Vagina (tissue), 2 donors: ENCODE measurements at places on chromosomes 4 and X. TPM values are rescaled to one million over a fixed set of nuclear protein-coding genes. Genes with fewer than 3 reads are reported as not detected.

DNA sequence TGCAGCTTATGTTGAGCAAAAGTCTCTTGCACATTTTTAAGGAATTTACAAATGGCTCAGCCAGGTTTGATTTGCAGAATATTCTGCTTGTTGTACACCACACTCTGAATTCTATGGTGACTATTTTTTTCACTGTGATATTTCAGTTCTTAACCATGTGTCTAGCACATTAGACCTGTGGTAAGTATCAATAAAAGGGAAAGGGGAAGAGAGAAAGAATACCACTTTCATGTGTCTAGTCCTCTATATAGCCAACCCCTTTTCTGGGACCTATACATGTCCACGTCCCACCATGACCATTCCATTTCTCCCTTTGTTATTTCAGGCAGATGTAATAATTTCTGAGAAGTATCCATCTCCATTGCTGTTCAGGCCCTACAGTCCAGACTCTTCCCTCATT lies 121.3 kb upstream of the PNPLA4 start:
- no peak for DNase-seq

Gene PNMA5
- total RNA-seq = not detected

GRCh38 chrX:21691512-21692018 lies 33.4 kb upstream of the KLHL34 start:
- no peak for DNase-seq

GRCh38 chr4:11720292-11720691 lies 291.6 kb upstream of the HS3ST1 start:
- no peak for DNase-seq

DNA sequence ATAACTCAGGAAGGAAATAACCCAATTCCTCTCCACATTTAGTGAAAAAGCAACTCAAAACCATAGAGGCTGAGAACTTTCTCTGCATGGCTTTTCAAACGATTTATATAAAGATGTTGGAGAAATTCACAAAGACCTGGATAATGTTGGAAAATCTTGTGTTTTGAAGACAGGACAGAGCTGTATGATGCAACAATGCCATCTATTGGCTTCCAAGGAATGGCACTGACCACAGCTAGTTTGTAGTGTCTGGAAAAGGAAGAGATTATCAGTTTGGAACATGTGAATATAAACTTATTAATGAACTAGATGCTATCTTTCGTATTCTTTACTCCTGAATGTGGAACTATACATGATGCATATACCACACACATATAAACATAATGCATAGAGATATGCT lies 503.6 kb downstream of the IL1RAPL1 start:
- no peak for DNase-seq

- DNase-seq = no peak
These were observed 818.1 kb downstream of the FSTL5 start for GRCh38 chr4:161345741-161346140.

GRCh38 chr4:142858965-142859364 lies 12.9 kb upstream of the INPP4B start:
- no peak for DNase-seq

DNA sequence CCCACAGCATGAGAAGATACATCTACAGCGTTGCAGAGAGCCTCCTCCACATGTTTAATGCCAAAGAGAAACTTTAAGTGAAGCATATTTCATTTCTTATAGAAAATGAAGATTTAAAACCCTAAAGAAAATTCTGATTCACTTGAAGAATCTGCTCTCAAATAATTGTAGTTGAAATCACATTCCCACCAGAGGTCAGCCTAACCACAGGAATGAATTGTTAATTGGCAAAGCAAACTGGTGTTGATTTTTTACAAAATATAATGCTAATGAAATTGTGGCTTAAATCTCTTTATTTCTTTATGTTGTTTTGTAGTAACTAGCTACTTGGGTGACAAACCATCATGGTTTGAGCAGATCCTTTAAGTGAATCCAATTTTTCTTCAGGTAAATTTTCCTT lies 31.1 kb upstream of the WDR17 start:
- no peak for DNase-seq

Gene DMRTC1
- total RNA-seq = 2.2 TPM

Gene CASP3
- total RNA-seq = 11.3 TPM

- DNase-seq = no peak
These were observed 59.7 kb upstream of the BCOR start for GRCh38 chrX:40157228-40158035.

Gene TRIM75
- total RNA-seq = not detected
